ENCODE measurements at places on chromosomes 3 and 15. TPM values are rescaled to one million over a fixed set of nuclear protein-coding genes. Genes with fewer than 3 reads are reported as not detected.
A peak's percentile ranks its signal among the peaks of the same experiment; 100 is the strongest.

- no peak overlapping the region for H3K4me3 ChIP-seq
- no peak for DNase-seq
- H3K27ac ChIP-seq = no peak overlapping the region
- H3K27me3 ChIP-seq = no peaks in the 10 kb centered on the region
- H3K4me1 ChIP-seq = peaks cover 10% of the 10 kb centered on the region
Observed at GRCh38 chr3:72550582-72551262, 297.5 kb downstream of the SHQ1 start.

DNA sequence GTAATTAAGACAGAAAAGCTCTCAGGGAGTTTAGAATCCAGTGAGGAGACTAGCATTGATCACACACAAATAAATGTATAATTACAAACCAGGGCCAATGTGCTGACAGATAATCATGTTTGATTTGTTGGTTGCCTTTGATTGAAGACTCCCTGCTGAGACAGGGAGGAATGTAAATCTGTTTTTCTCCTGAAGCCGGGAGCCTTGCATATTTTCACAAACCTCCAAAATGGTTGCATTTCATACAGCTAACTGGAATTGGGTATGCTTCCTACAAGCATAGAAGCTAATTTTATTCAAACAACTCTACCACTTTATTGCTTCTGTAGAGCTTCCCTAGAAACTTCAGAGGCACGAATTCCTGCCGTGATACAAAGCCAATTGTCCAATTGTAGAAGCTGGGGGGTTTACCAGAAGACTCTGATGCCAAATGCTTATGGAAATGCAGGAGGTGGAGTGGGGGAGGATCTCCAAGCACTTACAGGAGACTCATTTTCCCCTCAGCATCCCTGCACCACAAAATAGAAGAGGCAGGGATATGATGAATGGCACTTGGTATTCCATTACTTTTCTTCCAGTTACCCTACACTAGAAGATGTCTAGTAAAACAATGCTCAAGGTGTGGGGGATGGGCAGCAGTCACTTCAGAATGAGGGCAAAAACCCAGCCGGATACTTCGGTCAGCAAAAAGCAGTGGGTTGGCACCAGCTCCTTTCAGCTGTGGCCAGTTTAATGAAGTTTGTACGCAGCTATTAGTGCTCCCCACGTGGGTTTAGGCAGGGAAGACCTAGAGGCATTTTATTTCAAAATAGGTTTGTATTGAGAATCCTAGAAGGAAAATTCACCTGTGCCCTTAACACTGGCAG lies 11.4 kb upstream of the MEX3B start:
- H3K4me3 ChIP-seq = no peak overlapping the region
- peaks cover 3% of the 10 kb centered on the region for H3K27me3 ChIP-seq
- no peaks in the 10 kb centered on the region for H3K36me3 ChIP-seq
- no peaks in the 10 kb centered on the region for H3K4me1 ChIP-seq
- H3K27ac ChIP-seq = no peak overlapping the region

The TEX55 gene
- not detected for polyA plus RNA-seq

- H3K36me3 ChIP-seq = no peaks in the 10 kb centered on the region
- peak overlapping the region; percentile 90 for H3K4me3 ChIP-seq
- H3K27ac ChIP-seq = peak overlapping the region; percentile 78
Observed at GRCh38 chr3:53253707-53254508, 1.9 kb downstream of the TKT start.

The TGM4 gene
- polyA plus RNA-seq = 0.43 TPM

All from CD8-positive, alpha-beta memory T cell (primary cell).